HFFc6 (cell line): ENCODE measurements at places on chromosomes 12 and 14. TPM values are rescaled to one million over a fixed set of nuclear protein-coding genes. Genes with fewer than 3 reads are reported as not detected.

GRCh38 chr12:132566516-132567131, 43.8 kb downstream of the LRCOL1 start:
- DNase-seq: no peak

GRCh38 chr12:105015543-105015942, 29.4 kb downstream of the NOPCHAP1 start:
- DNase-seq: no peak

DNA sequence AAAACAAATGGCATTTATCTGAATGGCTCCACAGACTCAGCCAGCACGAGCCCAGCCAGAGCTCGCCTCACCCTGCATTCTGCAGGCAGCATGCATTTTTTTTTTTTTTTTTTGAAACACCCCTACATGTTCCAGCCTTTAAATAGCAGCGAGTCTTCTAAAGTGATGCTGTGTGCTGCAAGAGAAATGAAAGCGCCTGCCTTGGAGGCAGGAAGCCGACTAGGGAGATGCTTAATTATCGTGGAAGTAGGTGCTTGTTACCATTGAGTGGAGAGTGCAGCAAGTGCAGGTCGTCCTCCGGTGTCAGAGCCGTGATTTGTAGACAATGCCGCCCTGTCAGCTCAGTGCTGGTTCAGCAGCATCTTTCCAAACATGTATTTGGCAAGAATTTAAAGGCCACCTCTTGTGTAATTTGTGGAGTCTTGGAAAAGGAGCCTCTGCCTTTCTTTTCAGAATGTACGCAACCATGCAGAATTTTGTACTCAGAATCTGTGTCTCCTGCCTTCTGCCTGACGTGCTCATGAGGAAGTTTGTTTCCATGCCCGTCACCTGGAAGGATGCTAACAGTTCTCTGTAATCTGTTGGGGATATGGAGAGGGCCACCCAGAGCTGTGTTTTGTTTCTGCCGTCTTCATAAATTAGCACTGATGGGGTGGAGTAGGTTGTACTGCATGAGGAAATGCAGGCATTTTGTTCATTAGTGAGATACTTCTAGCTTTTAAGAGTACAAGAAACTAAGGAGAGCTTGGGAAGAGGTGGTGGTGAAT, 345.9 kb upstream of the RGS6 start:
- peak; percentile 32 for DNase-seq

DNA sequence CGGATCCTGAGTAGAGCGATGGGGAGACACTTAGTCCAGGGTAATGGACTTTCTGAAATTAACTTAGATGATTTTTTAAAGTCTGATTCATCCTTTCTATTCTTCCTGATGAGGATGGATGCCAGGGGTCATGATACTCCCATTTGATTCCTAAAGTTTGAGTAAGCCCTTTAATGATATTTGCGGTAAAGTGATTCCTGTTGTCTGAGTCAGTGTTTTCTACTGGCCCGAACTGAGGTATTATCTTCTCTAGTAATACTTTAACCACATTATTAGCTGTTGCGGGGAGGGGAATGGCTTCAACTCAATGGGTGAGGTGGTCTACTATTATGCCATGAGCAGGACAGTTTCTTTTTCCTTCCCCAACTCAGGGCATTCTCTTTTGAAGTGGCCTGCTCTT, 111.6 kb downstream of the RIN3 start:
- peak; percentile 94 for DNase-seq

DNA sequence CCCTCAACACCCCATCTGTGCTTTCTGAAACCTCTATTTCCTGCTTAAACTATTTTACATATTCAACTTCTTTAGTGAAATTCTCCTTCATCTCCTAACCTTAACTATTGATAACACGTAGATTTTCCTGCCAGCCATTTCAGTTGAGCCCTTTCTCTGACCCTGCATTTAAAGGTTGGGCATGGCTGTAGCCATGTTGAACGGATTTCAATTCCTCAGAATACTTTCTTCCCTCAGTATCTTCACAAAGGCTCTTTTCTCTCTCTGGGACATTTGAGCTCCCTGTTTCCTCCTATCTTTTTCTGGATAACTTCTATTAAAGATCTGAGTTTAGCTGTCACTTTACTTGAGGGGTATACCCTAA, 1.2 kb downstream of the PPHLN1 start:
- no peak for DNase-seq

- DNase-seq: no peak
Measured at GRCh38 chr12:71162832-71163763, 5.3 kb upstream of the TSPAN8 start.

DNA sequence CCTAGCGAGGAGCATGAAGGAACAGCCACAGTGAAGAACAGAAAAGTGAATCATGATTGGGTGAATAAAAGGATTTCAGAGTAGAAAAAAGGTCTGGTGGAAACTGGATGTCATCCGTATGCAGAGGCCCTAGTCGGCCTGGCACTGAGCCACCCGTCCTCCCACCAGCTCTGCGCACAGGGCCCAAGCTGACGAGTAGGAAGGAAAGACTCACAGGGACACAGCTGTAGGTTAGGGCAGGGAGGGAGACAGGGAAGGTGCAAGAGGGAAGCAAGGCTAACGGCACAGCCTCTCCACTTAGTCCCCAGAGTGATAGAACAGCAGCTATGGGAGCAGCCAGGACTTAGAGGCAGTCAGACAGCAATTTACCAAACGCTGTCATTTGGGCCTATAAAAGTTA, 112.6 kb downstream of the KCNK10 start:
- DNase-seq: no peak

GRCh38 chr14:69372146-69372545, 26.0 kb downstream of the ERH start:
- DNase-seq: no peak

DNA sequence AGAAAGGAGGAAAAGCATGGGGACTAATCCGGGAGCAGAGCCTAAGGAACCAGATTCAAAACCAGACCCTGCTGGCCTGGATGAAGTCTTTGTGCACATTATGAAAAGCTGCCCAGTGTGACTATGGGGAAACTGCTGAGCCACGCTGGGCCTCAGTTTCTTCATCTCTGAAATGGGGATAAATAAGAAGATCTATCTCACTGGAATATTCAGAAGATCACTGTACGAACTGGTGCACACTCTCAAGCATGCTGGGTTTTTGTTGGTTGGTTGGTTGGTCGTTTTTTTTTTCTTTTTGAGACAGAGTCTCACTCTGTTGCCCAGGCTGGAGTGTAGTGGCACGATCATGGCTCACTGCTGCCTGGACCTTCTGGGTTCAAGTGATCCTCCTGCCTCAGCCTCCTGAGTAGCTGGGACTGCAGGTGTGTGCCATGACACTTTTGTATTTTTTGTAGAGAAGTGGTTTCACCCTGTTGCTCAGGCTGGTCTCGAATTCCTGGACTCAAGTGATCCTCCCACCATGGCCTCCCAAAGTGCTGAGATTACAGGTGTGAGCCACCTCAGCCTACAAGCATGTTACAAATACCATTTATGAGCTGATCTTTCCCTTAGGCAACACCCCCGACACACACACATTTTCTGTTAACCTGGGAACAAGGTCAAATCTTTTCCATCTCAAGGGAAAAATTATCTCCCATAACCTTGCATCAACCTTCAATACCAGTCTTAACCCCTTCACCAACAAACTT, 33.4 kb upstream of the CORO1C start:
- DNase-seq: no peak

The ABCD2 gene
- not detected in 3 replicates for total RNA-seq
